Thyroid gland (tissue), 4 donors: ENCODE measurements at places on chromosomes 7 and 10. TPM values are rescaled to one million over a fixed set of nuclear protein-coding genes. Genes with fewer than 3 reads are reported as not detected.

GRCh38 chr7:84085998-84086397 is 108.6 kb downstream of the SEMA3A start:
- DNase-seq, result no peak

GRCh38 chr10:91418416-91418815 is 8.3 kb downstream of the HECTD2 start:
- DNase-seq, result no peak

GRCh38 chr10:13708256-13708990 is 121.7 kb downstream of the PRPF18 start:
- peak; percentile 64 for DNase-seq

DNA sequence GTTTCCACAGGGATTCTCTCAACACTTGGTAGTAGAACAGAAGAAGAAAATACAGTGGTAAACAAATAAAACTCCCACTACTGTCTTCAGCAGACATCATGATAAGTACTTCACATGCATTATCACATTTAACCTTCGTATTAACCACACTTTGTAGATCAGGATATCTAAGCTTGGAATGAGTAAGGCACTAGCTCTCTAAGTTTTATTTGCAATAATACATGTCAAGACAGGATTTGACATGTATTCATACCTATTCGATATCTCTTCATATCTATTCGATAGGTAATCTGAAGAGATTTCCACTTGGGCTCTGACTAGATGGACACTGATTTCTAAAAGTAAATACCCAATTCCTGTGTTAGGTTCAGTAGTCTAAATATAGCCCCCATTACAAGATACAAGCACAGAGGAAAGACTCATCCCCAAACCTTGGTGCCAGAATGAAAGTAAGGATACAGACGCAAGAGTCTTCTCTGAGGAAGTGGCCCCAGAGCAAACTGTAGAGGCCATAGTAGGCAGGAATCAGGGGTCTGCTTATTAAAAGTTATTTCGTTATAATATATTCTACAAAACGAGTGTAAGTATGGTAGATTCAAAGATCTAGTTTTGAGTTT is 58.4 kb downstream of the FOXP2 start:
- no peak for DNase-seq

The AGR3 gene
- total RNA-seq, result not detected

The TMEM236 gene
- total RNA-seq, result 0.29 TPM

GRCh38 chr7:120993553-120994191 is 5.2 kb downstream of the CPED1 start:
- no peak for DNase-seq

DNA sequence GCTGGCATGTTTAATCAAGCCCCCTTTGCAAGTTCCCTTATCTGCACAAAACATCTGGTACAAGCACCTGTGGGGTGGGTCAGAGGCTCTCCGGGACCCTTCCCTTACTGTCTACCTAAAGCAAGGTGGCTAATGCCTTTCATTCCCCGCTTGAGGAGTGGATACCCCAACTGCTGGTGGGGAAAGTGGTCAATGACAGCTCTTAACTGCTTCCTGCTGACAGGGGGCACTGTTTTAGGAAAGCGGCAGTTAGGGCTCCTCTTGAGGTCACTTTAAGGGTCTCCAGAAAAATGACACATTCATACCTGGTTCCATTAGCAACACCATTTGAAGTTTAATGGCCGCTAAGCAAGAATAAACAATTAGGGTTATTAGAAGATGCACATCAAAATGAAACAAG is 761.8 kb upstream of the PHF14 start:
- DNase-seq, result no peak

DNA sequence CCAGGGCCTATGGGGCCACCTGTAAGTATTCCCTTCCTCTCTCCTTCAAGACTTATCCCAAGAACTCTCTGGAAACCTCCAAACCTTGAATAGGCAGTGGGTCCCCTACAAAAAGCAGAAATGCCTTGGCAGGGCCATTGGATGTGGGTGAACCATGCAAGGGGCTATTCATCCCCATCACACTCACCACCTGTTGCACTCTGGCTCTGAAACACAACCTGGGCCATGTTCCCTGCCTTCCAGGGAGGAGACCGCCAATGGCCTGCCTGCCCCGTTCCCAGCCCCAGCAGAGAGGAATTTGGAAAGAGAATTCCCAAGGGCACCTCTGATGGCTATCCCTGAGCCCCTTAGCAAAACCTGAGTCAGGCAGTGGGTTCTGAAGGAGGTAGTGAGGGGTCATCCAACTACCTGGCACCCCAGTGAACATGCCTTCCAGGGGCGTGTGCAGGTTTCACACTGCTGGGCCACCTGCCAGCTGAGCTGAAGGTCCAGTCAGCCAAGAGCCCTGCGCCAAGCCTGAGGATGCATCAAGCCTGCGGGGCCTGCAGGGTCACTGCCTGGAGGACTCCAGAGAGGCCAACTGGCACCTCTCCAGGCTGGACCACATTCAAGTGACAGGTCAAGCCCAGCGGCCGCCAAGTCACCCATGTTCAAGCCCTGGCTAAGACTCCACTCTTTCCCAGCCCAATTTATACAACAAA is 101.3 kb downstream of the COL13A1 start:
- DNase-seq, result peak; percentile 98

The FAM180A gene
- 3.9 TPM for total RNA-seq

DNA sequence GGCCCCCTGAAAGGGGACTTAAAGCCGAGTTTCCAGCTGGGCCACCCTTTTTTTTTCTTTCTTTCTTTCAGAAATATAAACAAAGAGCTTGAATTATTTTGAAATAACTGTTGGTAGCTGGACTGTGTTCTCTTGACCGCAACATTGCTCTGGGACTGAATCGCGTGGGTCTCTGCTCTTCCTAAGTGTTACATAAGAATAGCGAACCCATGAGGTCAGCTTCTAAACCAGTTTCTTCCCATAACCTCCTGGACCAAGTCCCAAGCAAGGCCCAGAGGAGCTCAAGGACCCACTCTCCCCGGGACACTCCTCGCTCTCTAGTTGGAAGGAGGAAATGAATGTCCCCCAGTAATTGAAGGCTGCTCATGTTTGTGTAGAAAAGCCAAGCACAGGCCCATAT is 91.1 kb downstream of the CXCL12 start:
- peak; percentile 65 for DNase-seq

- no peak for DNase-seq
Observed at GRCh38 chr7:85081846-85082245, 105.0 kb downstream of the SEMA3D start.

The ZNF316 gene
- 40.6 TPM for total RNA-seq

- DNase-seq, result no peak
Observed at GRCh38 chr7:1154172-1154739, 5.7 kb downstream of the ZFAND2A start.

DNA sequence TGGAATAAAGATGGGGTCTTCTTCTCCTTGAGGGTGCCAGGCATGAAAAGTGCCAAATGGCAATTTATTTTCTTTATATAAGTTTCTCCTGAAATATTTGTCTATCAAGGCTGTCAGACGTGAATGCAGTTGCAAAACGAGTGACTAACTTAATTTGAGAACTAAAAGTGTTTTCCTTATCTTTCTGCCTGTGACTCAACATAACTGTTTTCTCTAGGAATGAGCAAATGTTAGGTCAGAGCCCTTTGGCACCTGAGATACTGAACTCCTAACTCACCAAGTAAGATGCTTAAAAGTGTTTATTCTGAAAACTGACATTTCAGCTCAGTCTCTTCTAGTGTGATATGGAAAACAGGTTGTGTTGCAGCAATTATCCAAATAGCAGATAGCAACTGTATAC is 197.0 kb downstream of the STK31 start:
- DNase-seq, result no peak

The ACSM6 gene
- 0.56 TPM for total RNA-seq

The WNT8B gene
- total RNA-seq, result not detected

The ADCYAP1R1 gene
- total RNA-seq, result 2.7 TPM

DNA sequence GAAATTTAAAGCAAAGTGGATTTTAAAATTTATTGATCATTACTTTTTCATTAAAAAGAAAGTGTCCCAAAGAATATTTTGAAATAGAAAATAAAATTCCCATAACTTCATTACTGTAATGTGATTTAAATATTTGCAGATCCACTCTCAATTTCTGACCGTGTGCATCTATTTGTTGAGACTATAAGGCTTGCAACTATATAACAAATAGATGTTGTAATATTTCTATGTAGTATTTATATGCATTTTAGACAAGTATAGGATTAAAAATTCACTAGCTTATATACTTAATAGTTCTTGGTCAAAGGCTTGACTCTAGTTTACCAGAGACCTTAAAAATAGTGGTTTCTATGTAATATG is 3.8 kb downstream of the HHEX start:
- DNase-seq, result no peak

DNA sequence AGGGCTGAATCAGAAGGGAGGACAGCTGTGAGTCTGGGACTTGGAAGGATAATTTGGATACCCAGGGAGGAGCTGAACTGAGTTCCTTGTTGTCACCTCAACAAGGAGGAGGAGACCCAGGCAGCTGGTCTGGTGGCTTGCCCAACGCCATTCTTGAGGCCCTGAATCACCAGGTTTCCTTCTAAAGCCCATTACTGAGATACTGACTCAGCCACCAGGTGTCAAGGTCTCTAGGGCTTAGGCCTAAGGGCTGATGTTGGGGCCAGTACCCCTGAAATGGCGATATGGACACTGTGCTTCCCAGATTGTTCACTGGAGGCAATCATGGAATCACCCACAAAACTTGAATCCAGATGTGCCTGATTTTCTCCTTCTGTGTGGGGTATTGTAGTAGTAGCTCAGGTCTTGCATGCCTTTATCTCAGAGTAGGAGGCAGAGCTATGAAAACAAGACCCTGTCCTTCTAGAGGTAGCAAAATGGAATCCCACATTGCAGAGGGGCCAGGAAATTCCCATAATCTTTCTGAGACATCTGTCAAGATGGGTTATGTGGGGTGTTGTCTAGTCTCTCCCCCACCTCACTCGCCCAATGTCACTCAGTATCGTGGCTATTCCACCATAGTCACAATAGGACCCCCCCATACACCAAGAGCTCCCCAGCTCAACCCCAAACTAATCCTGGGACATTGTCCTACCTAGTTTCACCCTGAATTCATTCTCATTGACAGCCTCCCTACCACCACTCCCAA is 1.8 kb upstream of the ATG9B start:
- no peak for DNase-seq

DNA sequence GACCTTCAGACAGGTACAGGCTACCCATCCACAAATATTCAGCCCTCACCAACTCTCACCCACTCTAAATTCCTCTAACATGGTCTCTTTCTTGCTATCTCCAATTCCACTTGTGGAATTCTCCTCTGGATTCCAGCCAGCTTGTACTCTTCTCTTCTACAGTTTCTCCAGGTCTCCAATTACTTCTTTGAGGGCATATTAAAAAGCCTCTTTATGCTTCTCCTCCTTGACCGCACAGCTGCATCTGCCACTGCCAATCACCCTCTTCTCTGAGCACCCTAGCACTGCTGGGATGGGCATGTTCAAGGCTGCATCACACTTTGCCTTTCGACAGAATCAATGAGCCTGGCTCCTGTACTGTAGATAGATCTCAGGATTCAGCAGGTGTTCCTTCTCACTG is 101.5 kb upstream of the ANKRD1 start:
- no peak for DNase-seq
